ENCODE measurements at places on chromosomes 6 and 20. TPM values are rescaled to one million over a fixed set of nuclear protein-coding genes. Genes with fewer than 3 reads are reported as not detected.

- no peak for DNase-seq
Observed at GRCh38 chr20:4809707-4810106, 88.0 kb downstream of the PRND start.

DNA sequence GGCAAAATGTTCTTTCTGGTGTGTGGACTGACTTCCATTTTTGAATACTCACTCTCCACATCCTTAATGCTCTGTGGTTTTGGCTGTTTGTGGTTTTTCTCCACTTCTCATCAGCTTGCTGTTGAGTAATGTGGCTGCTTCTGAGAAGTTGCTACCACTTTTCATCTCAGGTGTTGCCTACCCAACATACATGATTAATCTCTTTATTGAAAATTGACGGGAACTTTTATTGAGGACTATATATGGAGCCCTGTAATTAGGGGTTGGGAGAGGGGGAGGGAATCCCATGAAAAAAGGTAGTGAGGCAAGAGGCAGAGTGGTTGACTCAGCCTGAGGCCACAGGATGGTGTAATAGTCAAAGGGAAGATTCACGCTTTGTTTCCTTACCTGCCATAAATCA lies 17.6 kb downstream of the IL22RA2 start:
- no peak for DNase-seq

GRCh38 chr6:34476447-34476846 lies 10.6 kb downstream of the PACSIN1 start:
- DNase-seq = no peak

TP53RK gene
- 18.2 TPM for polyA plus RNA-seq

GRCh38 chr20:14691994-14692393 lies 354.6 kb upstream of the FLRT3 start:
- no peak for DNase-seq

DNA sequence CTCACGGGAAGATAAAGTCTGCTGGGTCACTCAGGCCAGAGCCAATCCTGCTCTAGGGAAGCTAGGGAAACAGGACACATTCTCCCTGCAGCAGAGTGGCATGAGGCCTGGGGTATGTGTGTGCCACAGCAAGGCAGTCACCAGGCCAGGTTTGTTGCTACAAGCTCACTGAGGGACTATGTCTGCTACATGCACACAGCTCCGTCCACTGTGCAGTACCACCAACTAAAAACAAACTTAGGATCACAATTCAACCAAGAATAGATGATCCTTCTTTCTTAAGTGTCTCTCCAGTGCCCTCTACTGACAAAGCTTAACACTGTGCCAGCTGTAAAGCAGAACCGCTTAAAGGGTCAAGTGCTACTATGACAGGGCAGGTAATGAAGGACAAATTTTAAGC lies 192.5 kb downstream of the PTPRK start:
- DNase-seq = no peak

SLC17A3 gene
- polyA plus RNA-seq = 0.74 TPM

DNA sequence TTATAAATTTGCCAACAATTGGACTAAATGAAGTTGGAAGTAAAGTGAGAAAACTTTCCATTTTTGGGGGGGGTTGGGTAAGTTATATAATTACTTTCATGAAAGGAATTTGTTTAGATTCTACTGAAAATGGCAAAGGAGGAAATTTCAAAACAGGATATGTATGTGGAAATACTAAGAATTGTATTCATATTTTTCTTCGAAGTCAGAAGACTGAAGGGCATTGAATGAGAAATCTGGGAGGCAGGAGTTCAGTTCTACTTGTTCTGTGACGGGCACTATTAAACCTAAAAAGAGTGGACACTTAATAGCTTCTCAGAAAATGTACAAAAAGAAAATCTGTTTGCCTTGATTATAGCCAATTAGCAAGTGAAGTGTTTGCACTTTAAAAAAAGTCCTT lies 114.7 kb downstream of the PRIM2 start:
- no peak for DNase-seq

GRCh38 chr6:168983925-168984324 lies 269.7 kb downstream of the THBS2 start:
- DNase-seq = no peak
